ENCODE measurements at places on chromosomes 1 and 21. TPM values are rescaled to one million over a fixed set of nuclear protein-coding genes. Genes with fewer than 3 reads are reported as not detected.
A peak's percentile ranks its signal among the peaks of the same experiment; 100 is the strongest.

The FLG2 gene
- not detected for total RNA-seq

DNA sequence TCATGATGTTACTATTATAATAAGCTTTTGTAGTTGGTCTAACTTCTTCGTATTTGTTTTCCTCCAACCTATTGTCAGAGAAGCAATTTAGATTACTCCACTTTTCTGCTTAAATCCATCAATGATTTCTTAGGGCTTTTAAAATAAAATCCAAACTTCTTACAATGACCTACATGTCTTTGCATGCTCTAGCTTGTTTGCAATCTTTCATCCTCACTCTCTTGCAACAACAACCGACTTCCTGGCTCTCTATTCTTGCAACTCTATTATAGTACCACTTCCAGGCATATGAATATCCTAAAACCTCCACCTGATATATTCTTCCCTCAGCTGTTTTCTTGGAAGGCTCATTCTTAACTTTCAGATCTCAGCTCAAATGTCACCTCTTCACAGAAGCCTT is 1288.7 kb downstream of the PLA2G4A start:
- DNase-seq: no peak

DNA sequence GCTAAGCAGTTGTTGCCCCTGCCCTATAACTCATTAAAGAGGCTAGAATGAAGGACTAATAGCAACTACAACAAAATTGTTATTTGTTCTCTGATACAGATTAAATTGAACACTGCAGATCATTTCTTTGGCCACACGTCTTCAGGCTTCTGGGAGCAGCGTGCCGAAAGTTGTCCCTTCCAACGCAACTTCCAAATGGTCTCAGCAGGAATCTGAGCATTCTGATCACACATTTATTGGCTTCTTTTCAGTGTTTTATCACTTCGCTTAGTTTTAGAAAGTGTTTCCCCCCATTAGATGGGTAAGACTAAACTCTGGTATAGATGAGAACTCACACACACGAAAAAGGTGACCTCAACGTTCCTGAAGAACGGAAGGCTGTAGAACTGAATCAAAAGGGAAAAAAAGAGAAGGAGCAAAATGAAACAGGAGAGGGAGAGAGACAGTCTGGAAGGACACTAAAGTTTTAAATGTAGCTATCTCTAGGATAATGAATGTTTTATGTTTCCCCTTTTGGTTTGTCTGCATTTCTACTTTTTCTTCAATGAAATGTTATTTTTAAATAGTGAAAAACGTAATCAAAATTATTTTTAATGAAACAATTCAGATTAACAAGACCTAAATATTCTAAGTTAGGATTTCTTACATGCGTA is 336.5 kb downstream of the RRAGC start:
- no peak for DNase-seq

DNA sequence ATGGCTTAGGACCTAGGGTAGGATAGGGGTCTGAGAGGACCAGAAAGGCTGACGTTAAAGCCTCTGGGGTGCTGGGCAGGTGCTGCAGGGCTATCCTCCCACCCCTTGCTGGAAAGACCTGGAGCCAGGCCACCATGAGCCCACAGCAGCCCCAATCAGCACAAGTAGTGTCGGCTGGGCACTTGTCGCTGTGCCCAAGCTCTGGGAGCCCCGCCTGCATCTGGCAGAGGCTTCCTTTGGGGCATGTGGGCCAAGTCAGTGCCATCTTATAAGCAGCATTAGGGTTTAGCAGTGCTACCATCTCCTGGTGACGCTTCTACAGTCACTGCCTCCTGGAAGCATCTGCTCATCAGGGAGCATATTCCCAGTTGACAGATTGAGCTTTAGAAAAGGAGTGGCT is 31.3 kb downstream of the MAN1C1 start:
- DNase-seq: peak; percentile 42

GRCh38 chr1:92882819-92883218 is 51.0 kb downstream of the RPL5 start:
- DNase-seq: no peak

GRCh38 chr1:149979245-149979971 is 31.1 kb downstream of the OTUD7B start:
- no peak for DNase-seq

DNA sequence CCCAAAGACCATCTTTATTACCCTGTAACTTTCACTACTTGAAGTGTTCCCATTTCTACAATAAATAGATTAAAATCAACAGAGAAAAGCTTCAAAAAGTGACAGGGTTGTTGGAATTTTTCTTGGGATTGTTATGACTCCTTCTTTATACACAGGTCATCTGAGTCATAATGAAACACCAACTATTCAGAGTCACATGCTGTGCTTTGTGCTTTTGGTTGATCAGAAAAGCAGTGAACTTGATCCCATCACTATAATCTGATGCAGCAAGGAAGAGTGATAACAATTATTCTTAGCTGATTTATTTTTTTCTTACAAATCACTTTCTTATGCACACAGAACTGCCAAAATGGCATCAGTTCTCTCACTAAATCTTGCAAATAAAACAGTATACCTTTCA is 422.9 kb downstream of the PTBP2 start:
- DNase-seq: no peak

DNA sequence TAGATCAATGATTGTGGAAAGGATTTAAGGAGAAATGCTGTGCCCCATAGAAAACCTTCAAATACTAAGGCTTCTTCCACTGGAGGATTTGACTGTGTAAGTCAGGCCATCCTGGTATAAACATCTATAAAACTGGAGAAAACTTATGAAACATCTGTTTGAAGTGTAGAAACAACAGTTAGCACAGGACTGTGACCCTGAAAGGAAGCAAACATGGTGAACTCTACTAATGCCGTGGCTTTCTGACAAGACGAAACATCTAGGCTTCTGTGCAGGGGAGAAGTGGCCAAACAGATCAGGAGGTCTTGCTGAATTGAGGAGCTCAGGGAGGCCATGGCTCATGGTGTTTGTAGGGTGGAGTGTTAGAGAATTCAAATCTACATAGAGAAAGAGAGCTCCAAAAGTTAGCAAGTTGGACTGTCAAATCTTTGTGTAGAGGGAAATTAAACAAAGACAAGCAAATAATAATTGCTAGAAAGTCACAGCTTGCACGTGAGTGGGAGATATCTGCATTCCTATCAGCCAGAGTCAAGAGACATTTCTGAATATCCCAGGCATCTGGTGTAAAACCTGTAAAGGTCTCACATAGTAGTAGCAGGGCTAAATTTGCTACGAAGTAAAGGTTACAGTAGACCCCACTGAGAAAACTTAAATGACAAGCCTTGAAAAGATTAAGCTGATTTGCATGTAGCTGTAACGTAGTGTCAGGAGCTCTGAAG is 566.8 kb upstream of the B3GALT2 start:
- no peak for DNase-seq

The ELAVL4 gene
- 0.28 TPM for total RNA-seq

The FCRL3 gene
- total RNA-seq: not detected

The NBPF6 gene
- total RNA-seq: not detected

DNA sequence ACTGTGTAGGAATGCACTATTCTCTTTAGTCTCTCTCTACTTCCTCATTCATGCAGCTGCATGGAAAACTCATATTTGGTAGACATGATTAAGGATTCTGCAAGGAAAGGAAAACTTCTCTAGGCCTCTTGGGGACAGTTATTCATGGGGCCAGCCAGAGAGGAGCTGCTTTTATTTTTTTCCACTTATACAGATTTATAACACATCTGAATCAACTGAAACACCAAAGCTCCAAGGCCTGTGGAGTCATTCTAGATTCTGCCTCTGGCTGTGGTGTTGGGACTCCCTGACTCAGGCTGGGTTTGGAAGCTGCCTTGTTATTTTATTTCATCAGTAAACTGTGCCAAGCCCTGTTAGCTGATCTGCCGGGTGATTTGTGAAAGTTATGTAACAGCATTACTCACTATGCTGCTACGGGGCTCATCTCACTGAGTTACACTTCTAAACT is 83.9 kb upstream of the EDEM3 start:
- DNase-seq: peak; percentile 80

The PEAR1 gene
- 7.9 TPM for total RNA-seq

DNA sequence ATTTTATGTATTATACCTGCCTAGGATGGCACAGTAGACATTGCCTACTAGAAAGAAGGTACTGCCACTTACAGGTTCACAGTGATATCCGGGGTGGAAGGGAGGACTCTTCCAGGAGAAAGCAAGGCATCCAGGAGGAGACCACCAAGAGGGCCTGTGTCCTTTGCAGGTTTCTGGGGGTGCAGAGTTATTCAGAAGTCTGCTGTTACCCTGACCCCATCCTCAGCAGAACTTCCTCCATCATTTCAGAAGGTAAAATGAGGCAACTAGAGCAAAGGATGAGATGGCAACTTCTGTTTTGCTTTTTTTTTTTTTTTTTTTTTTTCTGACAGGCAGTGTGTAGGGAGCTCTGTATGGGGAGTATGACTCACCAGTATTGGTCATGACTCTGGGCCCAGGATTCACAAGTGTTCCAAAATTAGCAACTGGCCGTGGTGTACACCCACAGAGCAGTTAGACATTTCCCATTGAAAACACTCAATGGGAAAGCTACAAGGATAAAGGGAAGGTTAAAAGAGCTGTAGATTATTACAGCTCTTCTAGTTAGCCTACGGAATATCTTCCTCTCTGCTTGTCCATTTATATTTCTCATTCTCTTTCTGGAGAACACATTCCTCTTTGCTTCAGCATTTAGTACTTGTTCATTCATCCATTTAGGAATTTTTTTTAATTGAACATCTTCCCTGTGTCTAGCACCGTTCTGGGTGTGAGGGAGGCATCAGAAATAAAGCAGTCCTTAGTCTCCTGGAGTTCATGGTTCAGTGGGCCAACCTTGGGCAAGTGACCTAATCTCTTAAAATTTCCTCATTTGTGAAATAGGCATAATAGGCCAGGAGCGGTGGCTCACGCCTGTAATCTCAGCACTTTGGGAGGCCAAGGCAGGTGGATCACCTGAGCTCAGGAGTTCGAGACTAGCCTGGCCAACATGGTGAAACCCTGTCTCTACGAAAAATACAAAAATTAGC is 50.5 kb upstream of the PPP2R5A start:
- peak; percentile 78 for DNase-seq

GRCh38 chr1:23246274-23246673 is 29.0 kb upstream of the HTR1D start:
- DNase-seq: no peak

GRCh38 chr1:33548319-33548718 is 75.9 kb downstream of the ZSCAN20 start:
- no peak for DNase-seq

The TRAF3IP3 gene
- 2.2 TPM for total RNA-seq

- DNase-seq: no peak
Measured at GRCh38 chr21:16088056-16088455, 358.3 kb downstream of the USP25 start.

GRCh38 chr21:33915368-33916199 is at the start of gene ATP5PO:
TSS of gene ATP5PO (minus strand) at chr21:33915804. CDS start at chr21:33915763, 41 bp downstream.
- DNase-seq: peak; percentile 99

DNA sequence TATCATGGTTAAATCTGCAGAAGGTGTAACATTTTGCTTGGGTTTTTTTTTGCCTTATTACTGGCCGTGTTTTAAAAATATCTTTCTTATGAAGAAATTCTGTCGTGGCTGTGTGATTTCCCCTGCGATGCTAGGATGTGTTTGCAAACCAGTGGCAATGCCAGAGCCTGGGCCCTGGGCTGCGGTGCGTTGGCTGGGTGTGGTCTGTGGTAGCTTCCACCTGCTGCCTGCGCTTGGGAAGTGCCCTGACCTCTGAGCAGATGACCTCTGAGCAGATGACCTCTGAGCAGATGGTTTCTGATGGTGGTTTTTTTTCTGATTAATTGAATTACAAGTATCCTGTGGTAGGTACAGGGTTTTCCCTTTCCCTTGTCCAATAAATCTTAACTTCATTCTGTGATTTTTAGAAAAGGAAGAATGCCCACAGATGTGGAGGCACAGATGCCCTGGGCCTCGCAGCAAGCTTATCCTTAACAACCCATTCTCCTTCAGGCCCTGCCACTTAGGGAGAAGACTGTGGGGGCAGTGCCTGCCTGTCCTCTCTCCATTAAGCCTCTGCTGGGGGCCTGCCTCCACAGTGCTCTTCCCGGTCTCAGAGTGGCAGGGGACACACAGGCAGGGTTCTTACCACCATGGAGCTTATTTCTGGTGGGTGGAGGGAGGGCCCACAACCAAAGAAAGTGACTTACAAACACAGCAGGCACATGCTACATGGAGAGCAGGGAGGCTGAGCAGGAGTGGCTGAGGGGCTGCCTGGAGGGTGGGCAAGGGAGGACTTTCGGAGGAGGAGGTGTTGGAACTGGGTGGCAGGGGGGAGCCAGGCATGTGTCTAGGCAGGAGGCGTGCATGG is 81.7 kb downstream of the PCBP3 start:
- no peak for DNase-seq

DNA sequence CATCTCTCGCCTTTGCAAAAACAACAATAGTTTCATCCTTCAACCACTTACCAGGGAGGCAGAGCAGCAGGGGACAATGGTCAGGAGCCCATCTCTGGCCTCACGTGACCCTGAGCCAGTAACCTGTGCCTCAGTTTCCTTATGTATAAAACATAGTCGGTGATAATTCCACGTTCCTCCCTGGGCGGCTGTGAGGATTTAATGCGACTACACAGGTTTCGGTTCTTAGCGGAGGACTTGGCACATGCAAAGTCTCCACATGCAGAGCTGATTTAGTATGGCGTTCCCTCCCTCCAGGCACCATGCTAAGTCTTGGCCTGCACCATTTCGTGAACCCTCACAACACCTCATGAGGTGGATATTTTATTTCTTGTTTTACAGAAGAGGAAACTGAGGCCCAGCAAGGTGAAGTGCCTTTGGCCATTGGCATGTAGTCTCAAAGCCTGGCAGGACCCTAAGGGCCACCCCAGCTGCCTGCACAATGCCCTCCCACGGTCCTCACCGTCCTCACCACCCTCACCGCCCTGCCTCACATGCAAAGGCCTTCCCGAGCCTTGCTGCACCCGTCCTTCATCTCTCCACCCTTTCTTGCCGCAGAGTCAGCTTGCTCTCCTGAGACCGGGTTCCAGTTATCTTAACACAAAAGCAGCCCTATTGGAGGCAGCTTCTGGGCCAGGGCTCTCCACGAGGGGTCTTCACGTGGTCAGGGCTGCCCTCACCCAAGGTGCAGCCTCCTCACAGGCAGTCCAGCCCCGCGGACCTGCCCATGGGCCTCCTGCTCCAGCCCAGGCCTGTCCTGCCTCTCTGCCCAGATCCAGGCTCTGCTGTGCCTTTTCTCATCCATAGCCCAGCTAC is 48.9 kb downstream of the SYF2 start:
- DNase-seq: no peak

GRCh38 chr1:230868736-230869385 is 540 bp upstream of the C1orf198 start:
- no peak for DNase-seq

DNA sequence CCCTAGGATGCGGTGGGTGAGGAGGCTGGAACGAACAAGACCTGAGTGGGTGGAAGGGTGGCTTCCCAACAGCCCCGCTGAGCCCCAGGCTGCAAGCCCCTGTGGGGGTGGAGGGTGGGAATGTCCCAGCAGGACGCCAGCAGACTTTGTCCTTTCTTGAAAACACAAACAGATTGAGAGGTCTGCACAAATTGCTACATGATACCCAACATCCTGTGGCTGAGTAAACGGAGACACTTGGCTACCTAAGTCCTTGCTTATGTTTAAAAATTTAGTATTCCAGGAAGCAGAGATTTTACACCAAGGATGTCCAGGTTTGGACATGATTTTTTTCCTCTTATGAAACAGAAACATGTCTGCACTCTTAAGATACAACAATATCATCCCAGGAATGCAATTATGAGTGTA is 11.8 kb upstream of the F3 start:
- DNase-seq: no peak

- peak; percentile 67 for DNase-seq
Measured at GRCh38 chr1:68321084-68321685, 88.9 kb upstream of the WLS start.

The CYP2J2 gene
- 100 TPM for total RNA-seq

The CCDC30 gene
- total RNA-seq: 0.63 TPM

GRCh38 chr1:173474097-173474779 is 2.9 kb upstream of the PRDX6 start:
- DNase-seq: no peak

The TTC3 gene
- 63.6 TPM for total RNA-seq

The FAM72A gene
- 0.28 TPM for total RNA-seq
